ENCODE measurements at places on chromosomes 5 and 9.

- no peak overlapping the region for H3K27ac ChIP-seq
- no peak overlapping the region for H3K4me3 ChIP-seq
- no peak for DNase-seq
- H3K36me3 ChIP-seq, result no peaks in the 10 kb centered on the region
- no peaks in the 10 kb centered on the region for H3K4me1 ChIP-seq
- H3K27me3 ChIP-seq, result no peaks in the 10 kb centered on the region
Observed at GRCh38 chr5:150295741-150296486, 6.3 kb upstream of the CAMK2A start.

DNA sequence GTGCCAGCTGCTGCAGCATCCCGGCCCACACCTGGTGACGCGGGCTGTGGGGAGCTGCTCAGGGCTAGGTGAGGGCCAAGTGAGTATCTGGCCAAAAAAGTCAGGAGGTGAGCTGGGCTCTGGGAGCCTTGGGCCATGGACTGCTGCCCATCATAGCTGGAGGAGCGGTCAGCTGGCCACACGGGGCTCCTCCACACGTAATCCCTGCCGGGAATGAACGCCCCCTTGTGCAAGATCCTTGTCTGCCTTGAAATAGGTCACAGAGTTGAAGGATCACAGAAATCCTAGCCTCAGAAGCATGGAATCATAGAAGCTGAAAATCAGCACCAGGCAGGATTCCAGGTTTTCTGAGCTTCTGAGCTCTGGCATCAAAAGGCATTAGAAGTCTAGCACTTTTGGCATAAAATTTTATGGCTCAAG, 16.8 kb upstream of the COL27A1 start:
- no peak overlapping the region for H3K4me3 ChIP-seq
- no peaks in the 10 kb centered on the region for H3K4me1 ChIP-seq
- H3K27me3 ChIP-seq, result no peaks in the 10 kb centered on the region
- no peak for DNase-seq
- no peaks in the 10 kb centered on the region for H3K36me3 ChIP-seq
- no peak overlapping the region for H3K27ac ChIP-seq

- no peak for DNase-seq
- H3K27ac ChIP-seq, result no peak overlapping the region
- H3K36me3 ChIP-seq, result no peaks in the 10 kb centered on the region
- no peaks in the 10 kb centered on the region for H3K27me3 ChIP-seq
- H3K4me3 ChIP-seq, result no peak overlapping the region
Observed at GRCh38 chr9:106286249-106286648, 576.7 kb upstream of the ZNF462 start.

DNA sequence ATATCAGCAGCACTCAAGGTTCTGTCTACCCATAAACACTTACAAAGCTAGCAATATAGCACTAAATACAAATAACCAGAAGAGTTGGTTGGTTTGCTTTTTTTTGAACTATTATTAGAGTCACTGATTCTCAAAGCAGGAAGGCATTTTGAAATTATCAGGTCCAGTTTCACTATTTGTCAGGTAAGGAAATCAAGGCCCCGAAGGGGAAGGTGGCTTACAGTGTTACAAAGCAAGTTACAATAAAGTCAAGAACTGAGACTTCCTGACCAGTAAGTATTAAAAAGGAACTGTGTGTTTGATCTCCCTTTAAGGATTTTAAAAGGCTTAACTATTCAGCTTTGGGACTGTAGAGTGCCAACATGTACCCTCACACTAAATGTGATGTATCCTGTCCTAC, 10.8 kb downstream of the C5orf15 start:
- no peak overlapping the region for H3K27ac ChIP-seq
- no peak for DNase-seq
- H3K4me1 ChIP-seq, result peaks cover 3% of the 10 kb centered on the region
- H3K27me3 ChIP-seq, result no peaks in the 10 kb centered on the region

- H3K27ac ChIP-seq, result no peak overlapping the region
- H3K36me3 ChIP-seq, result no peaks in the 10 kb centered on the region
- no peak for DNase-seq
Observed at GRCh38 chr9:95517559-95518425, 1.0 kb upstream of the PTCH1 start.

DNA sequence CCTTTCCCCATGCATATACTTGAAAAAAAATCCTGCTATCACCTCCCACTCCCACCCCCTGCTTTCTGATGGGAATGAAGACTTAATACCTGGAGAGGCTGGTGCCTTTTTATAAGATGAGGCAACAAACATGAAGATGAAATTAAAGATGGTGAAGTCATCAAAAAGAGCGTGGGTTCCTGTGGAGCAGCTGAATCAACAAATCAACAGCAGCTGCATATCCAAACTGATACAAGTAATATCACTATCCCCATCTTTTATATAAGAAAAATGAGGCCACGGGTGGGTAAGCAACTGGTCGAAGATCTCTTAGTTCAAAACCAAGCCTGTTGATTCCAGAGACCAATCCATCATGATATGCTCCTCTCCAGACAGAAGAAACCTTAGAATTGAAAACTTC, 268.5 kb downstream of the ENC1 start:
- H3K4me1 ChIP-seq, result no peaks in the 10 kb centered on the region
- no peak for DNase-seq
- no peaks in the 10 kb centered on the region for H3K36me3 ChIP-seq
- no peaks in the 10 kb centered on the region for H3K27me3 ChIP-seq
- H3K27ac ChIP-seq, result no peak overlapping the region
- H3K4me3 ChIP-seq, result no peak overlapping the region

DNA sequence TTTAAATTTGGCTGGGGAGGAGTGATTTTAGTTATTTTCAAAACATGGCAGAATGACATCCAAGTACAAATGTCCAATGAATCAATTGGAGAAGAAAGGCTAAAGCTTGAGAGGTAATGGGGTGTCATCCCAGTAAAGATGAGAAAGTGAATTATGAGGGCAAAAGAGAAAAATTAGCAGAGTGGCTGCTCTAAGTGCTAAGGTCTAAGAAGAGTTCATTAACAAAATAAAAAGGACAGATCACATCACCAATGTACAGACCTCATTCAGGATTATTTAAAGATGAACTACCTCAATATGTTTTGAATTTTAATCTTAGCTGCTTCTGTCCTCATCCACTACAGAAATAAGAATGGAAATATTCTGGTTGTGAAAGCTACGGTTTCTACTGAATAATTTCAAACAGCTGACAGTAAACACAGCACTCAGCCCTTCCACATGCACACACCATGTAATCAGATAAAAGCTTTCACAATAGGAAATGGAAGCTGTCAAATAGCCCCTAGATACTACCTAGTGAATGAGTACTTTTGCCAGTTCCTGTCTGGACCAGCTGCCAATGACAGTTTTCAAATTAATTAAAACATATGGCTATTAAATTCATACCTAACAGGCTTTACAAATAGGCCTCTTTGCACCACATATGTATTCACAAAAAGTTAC, 171.5 kb downstream of the SSBP2 start:
- no peak overlapping the region for H3K4me3 ChIP-seq
- no peaks in the 10 kb centered on the region for H3K4me1 ChIP-seq
- H3K27me3 ChIP-seq, result no peaks in the 10 kb centered on the region

DNA sequence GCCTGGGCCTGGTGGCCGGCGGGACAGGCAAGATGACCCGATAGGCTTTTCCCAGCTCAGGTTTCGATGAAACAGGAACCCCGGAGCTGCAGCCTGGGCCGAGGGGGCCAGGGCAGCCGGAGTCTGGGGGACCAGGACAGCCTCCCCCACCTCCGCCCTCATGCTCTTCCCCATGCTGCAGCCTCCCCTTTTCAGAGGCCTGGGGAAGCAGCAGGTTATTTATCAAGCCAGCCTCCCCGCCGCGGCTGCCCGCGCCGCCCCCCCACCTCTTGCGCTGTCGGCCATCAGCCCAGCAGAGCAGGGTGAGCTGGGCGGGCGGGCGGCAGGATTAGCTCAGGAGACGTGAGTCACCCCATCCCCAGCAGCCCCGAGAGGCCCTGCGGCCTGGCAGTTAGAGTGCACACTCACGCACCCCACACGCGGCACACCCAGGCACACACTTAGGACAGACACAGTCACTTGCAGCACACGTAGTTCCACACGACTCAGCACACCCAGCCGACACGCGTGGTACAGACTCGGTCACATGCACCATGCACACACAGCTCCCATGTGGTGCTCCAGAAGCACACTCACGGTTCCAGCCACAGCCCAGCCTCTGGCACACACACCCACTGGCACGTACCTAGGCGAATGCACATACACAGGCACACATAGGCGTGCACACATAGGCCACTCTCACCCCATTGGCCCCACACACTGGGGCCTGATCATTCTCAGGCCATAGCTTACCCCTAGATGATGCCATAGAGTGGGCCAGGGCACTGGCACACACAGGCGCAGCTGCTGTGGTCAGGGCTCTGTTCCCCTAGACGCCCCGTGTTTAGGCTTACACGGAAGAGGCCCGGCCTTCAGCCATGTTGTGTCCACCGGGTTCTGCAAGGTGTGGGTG, 13.0 kb downstream of the CXXC5 start:
- no peak for DNase-seq
- H3K4me3 ChIP-seq, result no peak overlapping the region
- no peaks in the 10 kb centered on the region for H3K36me3 ChIP-seq

DNA sequence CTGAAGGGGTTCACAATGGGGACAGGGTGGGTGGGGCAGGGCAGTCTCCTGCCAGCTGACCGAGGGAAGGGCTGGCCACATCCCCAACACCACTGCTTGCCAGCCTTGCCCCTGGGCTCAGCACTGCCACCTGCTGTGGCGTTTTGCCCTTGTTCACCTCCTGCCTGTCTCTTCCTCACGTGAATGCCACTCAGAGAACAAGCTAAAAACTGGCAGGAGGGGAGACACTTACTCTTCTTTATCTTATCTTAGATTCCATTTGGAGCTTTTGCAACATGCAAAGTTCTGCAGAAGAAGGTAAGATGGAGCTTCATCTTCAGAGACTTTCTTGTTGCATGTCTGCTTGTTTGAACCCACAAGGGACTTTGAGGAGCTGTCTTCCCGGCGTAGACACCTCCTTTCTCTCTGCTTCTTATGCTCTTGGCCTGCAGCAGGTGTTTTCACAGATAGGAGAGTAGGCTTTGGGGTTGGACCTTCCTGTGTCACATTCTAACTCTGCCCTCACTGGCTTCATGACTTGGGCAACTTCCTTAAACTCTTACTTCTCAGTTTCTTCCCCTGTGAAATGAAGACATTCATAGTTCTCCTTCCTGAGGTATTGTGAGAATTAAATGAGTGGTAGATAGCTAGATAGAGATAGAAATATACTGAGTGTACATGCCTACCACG, 4.1 kb downstream of the LRSAM1 start:
- peaks cover 11% of the 10 kb centered on the region for H3K4me1 ChIP-seq
- H3K27me3 ChIP-seq, result no peaks in the 10 kb centered on the region
- DNase-seq, result no peak

DNA sequence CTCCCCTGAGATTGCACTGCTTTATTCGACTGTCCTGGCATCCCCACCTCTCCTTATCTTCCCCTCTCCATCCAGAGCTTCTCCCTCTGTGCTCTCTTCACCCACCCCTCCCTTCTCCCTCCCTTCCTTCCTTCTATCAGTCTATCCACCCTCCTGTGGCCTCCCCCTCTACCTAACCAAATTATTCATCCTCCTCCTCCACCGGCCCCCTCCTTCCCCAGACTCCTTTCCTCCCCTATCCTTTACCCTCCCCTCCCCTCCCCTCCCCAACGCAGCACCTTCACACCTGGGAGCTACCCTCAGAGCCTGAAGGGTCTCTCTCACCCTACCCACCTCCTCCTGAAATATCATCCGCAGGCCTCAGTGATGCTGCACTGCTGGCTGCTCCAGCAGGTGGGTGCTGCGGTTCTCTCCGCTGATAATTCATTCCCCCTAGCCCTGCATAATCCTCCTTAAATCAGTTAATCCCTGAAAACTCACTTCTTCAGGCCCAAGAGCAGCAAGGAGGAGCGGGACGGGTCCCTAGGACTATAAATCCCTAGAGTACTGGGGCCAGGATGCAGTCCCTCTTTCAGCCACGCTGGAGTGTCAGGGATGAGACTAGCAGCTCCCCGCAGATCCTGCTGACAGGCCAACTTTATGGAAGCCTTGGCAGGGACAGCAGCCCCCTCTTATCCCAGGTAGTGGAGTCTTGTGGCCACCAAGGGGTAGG, 97.8 kb downstream of the PCDH1 start:
- DNase-seq, result no peak
- H3K36me3 ChIP-seq, result no peaks in the 10 kb centered on the region
- no peaks in the 10 kb centered on the region for H3K4me1 ChIP-seq
- no peaks in the 10 kb centered on the region for H3K27me3 ChIP-seq

GRCh38 chr5:172768098-172768572, 2.9 kb downstream of the DUSP1 start:
- H3K4me1 ChIP-seq, result peaks cover 50% of the 10 kb centered on the region
- peak overlapping the region; percentile 100 for H3K27ac ChIP-seq
- DNase-seq, result no peak
- peak overlapping the region; percentile 21 for H3K4me3 ChIP-seq
- no peaks in the 10 kb centered on the region for H3K27me3 ChIP-seq
- peaks cover 16% of the 10 kb centered on the region for H3K36me3 ChIP-seq

GRCh38 chr5:11482011-11482410, 422.2 kb downstream of the CTNND2 start:
- H3K36me3 ChIP-seq, result no peaks in the 10 kb centered on the region
- no peaks in the 10 kb centered on the region for H3K27me3 ChIP-seq
- H3K27ac ChIP-seq, result no peak overlapping the region
- DNase-seq, result no peak
- H3K4me3 ChIP-seq, result no peak overlapping the region

- DNase-seq, result no peak
- H3K27me3 ChIP-seq, result no peaks in the 10 kb centered on the region
- H3K27ac ChIP-seq, result no peak overlapping the region
- H3K4me1 ChIP-seq, result no peaks in the 10 kb centered on the region
Observed at GRCh38 chr9:106828070-106828469, 34.9 kb upstream of the ZNF462 start.

- no peaks in the 10 kb centered on the region for H3K27me3 ChIP-seq
- peaks cover 10% of the 10 kb centered on the region for H3K4me1 ChIP-seq
- no peak overlapping the region for H3K4me3 ChIP-seq
- H3K36me3 ChIP-seq, result no peaks in the 10 kb centered on the region
- no peak overlapping the region for H3K27ac ChIP-seq
Observed at GRCh38 chr9:125754096-125754495, 6.9 kb downstream of the PBX3 start.

GRCh38 chr9:114369216-114370130, 18.3 kb downstream of the AKNA start:
- H3K36me3 ChIP-seq, result peaks cover 49% of the 10 kb centered on the region
- peaks cover 96% of the 10 kb centered on the region for H3K4me1 ChIP-seq
- H3K27ac ChIP-seq, result peak overlapping the region; percentile 81
- no peak for DNase-seq
- H3K4me3 ChIP-seq, result no peak overlapping the region

DNA sequence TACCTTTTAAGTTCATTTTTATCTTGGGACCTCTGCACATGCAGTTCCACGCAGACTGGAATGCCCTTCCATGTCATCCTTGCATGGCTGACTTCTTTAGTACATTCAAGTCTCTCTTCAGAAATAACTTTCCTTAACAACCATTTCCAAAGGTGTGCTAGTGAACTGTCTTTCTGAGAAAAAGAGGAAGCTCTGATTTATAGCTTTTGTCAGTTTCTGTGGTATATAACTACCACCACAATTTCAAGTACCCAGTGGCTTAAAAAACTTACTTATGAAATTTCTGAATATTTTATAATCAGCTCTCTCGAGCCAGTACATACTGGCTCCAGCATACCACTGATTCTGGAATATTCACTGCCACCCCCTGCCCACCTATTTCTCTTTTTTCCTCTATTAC, 1613.8 kb downstream of the MAT2B start:
- no peaks in the 10 kb centered on the region for H3K27me3 ChIP-seq
- H3K27ac ChIP-seq, result no peak overlapping the region
- no peaks in the 10 kb centered on the region for H3K36me3 ChIP-seq
- H3K4me1 ChIP-seq, result no peaks in the 10 kb centered on the region
- no peak for DNase-seq

Measured in CD8-positive, alpha-beta memory T cell (primary cell).